Stimulated activated CD4-positive, alpha-beta T cell treated with anti-CD3 and anti-CD28 coated beads, Interleukin-2, amount 100 ng/mL, for 24 hours (primary cell): ENCODE measurements at places on chromosomes 6 and 20.

DNA sequence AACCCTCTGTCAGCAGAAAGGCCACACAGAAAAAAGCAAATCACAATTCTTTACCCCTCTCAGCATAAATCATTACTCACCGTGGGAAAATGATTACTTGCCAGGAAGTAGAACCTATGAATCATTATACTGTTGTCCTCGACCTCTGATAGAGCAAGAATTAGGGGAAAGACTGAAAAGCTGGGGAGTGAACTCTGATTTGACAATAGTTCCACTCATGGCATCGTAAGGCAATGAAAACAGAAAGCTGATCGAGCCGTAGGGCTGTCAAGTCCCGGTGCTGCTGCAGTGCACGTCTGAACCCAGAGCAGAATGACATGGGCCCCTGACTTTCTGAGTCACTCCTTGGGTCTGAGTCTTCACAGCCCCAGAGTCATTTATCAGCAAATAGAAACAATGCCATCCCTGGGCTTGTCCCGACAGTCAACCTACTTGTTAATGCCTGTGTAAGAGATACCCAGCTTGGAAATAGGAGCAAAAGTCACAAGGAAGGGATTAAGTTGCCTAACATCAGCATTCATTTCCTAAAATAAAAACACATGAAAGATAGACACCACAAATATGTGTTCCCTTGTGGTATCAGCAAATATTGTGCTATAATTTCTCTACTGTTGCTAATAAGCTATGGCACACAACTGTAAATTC is 224.8 kb upstream of the MARCKS start:
- DNase-seq: peak; percentile 54

GRCh38 chr6:5854899-5855298 is 151.8 kb downstream of the NRN1 start:
- no peak for DNase-seq

- no peak for DNase-seq
These were observed 936 bp upstream of the TMX4 start for GRCh38 chr20:8020314-8021079.

GRCh38 chr20:51807720-51808250 is 5.5 kb upstream of the SALL4 start:
- no peak for DNase-seq

DNA sequence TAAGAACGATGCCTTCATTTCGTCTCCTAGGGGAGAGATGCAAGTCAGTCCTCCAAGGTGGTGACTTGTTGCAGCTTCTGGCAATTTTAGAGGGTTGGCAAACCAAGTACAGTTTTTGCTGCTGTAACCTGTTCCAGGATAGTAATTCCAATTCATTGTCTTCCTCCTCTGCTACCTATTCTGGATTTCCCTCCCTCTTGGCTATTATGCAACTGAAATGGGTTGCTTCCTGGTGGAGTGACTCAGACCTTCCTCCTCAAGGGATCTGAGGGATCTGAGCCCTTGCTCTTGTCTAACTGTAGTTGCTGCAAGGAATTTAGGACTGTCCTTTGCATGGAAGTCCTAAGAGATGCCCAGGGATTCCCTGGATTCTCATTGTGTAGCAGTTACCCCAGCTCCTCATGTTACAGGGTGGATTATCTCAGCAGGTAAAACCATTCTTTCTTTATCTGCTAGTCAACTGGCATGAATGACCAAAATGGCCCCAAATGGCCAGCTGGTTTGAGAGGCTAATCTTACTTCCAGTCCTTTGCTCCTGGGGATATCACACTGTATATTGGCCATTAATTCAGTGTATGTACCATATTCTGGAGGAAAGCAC is 17.6 kb upstream of the ELMO2 start:
- DNase-seq: no peak
